Activated T-helper 1 cell treated with anti-CD3 and anti-CD28 coated beads, Interleukin-2, amount 50 U/mL, for 16 hours (primary cell): ENCODE measurements at places on chromosomes 7 and 10.

- DNase-seq: no peak
Observed at GRCh38 chr7:106570146-106570545, 90.8 kb downstream of the CCDC71L start.

- no peak for DNase-seq
Observed at GRCh38 chr7:134691546-134692343, 45.1 kb downstream of the BPGM start.

DNA sequence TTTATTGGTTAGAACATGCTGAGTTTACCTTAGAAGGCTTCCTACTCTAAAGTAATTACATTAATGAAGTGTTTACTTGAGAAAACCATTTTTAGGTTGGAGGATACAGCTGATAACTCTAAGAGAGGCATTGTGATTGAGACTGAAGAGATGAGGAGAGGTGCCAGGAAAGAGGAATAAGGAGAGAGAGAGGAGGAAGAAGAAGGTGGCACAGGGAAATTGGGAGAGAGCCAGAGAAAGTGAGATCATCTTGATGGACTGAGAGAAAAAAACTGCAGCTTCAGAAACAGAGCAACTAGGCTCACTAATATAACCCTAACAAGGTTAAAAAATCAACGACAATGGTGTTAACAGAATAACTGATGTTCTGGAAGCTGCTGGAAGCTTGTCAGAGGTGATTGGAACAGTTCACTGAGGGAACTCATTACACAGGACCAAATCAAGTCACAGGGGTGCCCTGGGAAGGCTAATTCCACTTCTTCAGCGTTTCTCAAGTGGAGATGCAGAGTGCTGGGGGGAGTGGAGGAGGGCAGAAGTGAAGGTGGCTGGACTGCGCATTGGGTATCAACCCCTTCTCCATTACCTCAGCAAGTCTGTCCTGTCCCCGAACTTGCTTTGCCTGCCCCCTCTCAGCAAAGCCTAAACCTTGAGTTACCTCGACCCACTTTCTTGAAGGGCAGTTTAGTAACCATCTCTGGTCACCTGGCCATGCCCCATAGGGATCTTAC, 6.9 kb upstream of the SORBS1 start:
- DNase-seq: no peak

- no peak for DNase-seq
Observed at GRCh38 chr10:21473541-21473940, 51.9 kb downstream of the SKIDA1 start.

- DNase-seq: no peak
Observed at GRCh38 chr10:4576206-4576605, 249.8 kb upstream of the AKR1E2 start.
